ENCODE measurements at places on chromosomes 7 and 10.
A peak's percentile ranks its signal among the peaks of the same experiment; 100 is the strongest.

- DNase-seq, result no peak
Measured at GRCh38 chr10:3902054-3902808, 117.2 kb upstream of the KLF6 start.

DNA sequence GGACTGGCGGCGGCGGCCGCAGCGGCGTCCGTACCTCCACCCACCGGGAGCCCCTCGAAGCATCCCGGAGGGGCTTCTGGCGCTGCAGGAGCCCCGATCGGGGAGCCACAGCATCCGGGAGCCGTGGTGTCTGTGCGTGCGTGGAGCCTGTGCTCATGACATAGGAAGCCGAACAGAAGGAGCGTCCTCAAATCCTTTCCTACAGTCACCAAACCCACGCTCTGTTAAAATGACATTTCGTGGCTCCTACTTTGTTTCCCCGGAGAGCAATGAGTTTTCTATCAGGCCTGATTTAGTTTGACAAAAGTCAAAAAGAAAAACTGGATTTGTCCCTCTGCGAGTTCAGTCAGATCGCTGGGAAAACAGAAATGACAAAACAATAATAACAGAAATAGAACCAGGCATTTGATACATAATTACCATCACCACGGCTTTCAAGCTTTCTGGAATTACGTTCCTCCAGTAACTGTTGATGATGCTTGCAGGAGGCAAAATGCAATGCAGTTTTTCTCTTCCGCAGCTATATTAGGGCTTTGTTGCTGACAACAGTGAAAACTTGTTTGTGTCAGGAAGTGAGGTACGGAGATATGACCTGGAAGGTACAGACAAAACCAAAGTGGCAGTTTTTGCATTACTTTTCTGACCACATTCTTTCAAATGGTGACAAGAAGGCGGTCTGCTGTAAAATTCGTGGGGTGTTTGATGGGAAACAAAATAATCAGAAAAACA, 219.3 kb upstream of the MKLN1 start:
- peak; percentile 10 for DNase-seq

GRCh38 chr7:49692516-49692915, 80.9 kb upstream of the VWC2 start:
- DNase-seq, result no peak

DNA sequence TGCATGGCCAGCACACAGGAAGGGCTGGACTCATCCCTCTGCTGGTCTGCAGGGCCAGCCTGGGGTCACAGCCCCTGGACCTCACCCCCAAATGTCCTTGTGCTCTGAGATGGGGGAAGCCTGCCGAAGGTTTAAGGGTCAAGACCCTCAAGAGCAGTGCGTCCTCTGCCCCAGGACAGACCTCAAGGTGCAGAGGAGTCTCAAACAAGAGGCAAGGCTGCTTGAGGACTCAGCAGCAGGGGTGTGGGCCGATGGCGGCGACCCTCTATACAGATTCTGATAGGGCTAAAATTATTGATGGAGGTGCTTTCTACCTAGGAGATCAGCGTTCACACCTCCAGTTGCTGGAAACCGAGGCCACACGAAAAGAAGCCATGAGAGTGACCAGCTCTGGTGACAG, 80.7 kb downstream of the ZRANB1 start:
- DNase-seq, result no peak

GRCh38 chr10:119658274-119658673, 7.1 kb downstream of the BAG3 start:
- no peak for DNase-seq

GRCh38 chr7:100130608-100131453, 4.1 kb downstream of the MBLAC1 start:
- DNase-seq, result peak; percentile 75

DNA sequence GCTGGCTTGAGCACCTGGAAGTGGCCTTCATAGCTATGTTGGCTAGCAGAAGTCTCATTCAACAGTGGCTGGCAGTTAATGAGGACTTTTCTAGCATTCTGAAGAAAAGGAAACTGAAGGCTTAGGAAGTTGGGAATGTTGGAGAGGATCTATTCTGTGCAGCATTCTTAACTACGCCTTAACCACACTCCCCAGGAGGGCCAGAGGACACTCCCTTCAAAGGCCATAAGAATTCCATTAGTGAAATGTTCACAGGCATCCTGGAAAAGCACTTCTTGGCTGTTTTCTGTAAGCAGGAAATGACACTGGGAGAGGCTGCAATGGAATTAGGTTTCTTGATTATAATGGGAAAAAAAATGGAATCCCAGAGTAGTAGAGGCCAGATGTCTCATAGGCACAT, 188.9 kb downstream of the ARHGAP12 start:
- no peak for DNase-seq

DNA sequence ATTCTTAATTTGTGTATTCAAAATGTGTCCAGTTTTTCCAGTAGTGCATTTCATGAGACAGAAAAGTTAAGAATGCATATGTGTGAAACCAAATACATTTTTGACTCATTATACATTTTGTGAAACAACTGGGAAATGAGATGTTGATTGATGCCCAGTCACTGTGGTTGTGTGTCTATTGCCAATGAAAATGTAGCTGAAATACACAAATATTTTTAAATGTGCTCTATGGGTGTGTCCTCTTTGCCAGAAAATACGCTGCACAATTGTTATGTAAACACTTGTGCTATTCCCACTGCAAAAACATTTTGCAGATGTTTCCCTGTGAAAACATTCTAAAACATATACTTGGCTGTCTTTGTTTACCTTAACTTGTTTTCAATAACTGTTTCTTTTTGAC, 395.2 kb downstream of the TFEC start:
- DNase-seq, result no peak

DNA sequence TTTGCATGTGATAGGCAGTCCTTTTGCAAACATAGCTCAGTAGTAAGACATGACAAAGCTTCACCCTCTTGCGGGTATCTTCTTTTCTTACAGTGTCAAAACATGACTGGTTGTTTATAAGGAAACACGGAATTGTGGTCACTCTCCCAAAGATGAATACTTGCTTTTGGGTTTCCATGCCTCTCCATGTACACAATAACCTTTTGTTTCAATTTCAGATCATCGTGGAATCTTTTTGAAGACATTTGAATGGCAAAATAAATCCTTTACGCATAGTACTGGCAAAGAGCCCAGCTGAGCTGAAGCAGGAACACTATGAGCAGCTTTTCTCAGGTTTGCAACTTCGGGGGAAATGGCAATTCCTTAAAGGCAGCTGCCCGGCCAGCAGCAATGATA, 156.8 kb upstream of the FRMD4A start:
- peak; percentile 41 for DNase-seq

GRCh38 chr7:135745703-135746312, 2.8 kb downstream of the FAM180A start:
- DNase-seq, result no peak

GRCh38 chr7:159141660-159142059, 3.0 kb downstream of the VIPR2 start:
- DNase-seq, result no peak

- no peak for DNase-seq
Measured at GRCh38 chr7:142401951-142402350, 144.1 kb upstream of the PRSS58 start.

GRCh38 chr10:106863549-106863948, 301.0 kb downstream of the SORCS1 start:
- DNase-seq, result no peak

DNA sequence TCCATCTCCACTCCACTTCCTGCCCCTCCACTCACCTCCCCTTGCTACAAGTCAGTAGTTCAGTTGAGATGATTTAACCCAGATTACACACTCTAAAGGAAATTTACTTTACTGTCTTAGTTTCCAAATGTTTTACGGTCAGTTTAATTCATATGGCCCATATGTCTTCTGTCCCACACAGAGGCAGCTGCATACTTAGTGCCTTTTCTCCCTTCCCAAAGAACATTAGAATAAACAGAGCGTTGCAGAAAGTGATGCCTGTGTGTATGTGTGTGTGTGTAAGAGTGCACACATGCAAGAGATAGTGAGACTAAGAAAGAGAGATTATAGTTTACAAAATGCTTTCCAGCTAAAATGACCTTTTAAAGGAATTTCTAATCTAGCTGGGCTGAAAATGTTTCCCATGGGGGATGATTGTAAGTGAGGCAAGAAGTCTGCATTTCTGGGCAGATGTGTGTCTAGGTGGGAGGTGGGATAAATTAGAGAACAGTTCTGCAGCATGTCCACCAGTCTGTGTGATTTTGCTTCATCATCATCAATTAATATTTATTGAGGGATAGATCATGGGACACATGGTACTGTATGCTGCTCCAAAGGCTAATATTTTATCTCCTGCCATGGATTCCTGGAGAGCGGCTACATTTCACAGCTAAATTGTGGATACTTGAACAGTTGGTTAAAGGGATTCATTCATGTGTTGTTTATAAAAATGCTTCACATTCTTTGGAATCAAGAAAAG, 81.5 kb downstream of the NXPH1 start:
- DNase-seq, result no peak

DNA sequence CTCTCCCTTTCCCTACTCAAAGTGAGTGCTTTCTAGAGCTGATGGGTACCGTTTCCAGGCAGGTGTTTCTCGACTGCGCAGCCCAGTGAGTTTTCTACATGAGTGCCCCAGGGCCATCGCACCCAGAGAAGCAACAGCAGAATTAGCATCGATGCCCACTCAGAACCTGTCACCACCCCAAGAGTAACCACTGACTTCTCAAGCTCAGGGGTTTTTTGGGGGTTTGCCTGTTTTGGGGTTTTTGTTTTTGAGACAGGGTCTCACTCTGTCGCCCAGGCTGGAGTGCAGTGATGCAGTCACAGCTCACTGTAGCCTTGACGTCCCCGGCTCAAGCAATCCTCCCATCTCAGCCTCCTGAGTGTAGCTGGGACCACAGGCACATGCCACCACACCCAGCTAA, 25.7 kb downstream of the SNX8 start:
- no peak for DNase-seq

GRCh38 chr10:108352771-108353170, 1188.3 kb upstream of the SORCS1 start:
- no peak for DNase-seq

DNA sequence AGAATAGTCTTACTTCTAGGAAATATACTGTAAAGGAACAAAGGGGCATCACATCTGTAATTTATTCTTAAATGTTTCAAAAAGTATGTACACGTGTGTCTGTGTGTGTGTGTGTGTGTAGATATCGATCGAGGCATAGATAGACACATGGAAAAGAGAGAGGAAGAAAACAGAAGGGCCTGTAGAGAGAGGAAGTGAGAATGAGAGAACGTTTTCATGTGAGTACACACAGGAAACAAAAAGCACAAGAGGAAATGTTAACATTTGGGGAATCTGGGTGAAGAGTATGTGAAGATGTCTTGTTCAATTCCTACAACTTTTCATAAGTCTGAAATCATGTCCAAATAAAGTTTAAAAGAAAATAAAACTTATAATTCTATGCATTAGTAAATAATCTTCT, 286.5 kb upstream of the SORCS1 start:
- DNase-seq, result no peak

- DNase-seq, result no peak
Measured at GRCh38 chr10:96188421-96188820, 58.3 kb downstream of the ZNF518A start.

- DNase-seq, result peak; percentile 22
Measured at GRCh38 chr7:29319719-29320521, 125.3 kb downstream of the CHN2 start.

GRCh38 chr7:149471289-149471953, 10.6 kb upstream of the ZNF777 start:
- DNase-seq, result no peak

DNA sequence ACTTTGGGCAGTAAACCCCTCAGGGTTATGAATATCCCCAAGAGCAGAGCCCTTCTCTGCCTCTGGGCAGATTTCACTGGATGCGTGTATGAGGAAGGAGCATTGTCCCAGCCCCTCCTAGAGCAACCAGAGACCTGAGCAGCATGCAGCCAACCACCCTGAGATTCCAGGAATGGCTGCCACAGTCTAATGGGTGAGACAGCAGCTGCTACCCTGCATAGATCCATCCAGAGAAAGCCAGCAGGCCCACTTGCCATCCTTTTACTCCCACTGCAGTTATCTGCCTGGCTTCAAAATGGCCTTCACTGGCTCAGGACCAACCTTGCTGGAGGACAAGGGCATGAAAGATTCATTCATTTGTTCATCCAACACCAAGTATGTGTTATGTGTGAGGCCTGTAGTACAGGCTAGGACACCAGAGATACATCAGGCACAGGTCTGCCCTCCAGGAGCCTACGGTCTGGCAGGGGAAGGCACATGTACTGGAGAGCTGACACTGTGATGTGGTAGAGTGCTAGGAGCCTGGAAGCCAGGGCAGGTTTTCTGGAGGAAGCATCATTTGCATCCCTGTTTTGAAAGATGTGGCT, 26.2 kb upstream of the C10orf105 start:
- DNase-seq, result no peak

- DNase-seq, result peak; percentile 68
Measured at GRCh38 chr7:64946772-64947171, 43.7 kb downstream of the ZNF273 start.

GRCh38 chr10:60069311-60069710, 163.0 kb upstream of the CCDC6 start:
- DNase-seq, result no peak

GRCh38 chr10:110750931-110751330, 106.8 kb downstream of the RBM20 start:
- DNase-seq, result no peak

- peak; percentile 75 for DNase-seq
Measured at GRCh38 chr10:92591550-92592022, 1.3 kb upstream of the KIF11 start.

DNA sequence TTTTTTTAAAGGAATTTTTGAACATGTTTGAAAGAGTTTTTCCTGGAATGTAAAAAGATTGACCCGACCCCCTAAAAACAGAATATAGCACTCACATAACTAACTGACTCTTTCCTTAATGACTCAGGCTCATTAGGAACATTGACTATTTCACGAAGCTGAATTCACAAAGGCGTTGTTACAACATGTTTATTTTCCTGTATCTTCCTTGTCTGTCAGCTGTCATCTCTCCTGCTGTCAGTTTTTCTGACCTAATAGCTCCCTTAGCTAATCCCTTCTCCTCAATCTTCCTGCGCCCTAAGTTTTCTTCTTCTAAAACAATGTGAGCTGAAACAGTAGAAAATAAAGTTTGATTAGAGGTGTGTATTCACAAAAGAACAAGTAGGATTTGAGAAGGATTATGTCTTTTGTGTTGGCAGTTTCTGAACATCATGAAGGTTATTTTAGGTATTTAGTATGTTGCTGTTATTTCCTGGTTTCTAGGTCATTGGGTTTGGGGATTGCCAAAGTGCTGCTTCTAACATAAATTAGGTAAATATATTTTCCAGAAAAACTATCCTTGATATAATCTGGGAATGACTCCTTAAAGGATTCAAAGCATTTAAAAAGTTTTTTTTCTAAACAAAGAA, 4.6 kb upstream of the MDFIC start:
- DNase-seq, result no peak

GRCh38 chr7:100694098-100694745, at the start of gene GIGYF1:
GIGYF1 (minus strand) TSS chr7:100694250; CDS start chr7:100688238, 6,012 bp downstream.
- peak; percentile 78 for DNase-seq

GRCh38 chr10:17074541-17074847, 55.1 kb downstream of the CUBN start:
- no peak for DNase-seq

- DNase-seq, result peak; percentile 5
Measured at GRCh38 chr7:108875139-108875538, 305.5 kb downstream of the DNAJB9 start.

- no peak for DNase-seq
Measured at GRCh38 chr7:135670179-135670578, 7.9 kb downstream of the STMP1 start.

DNA sequence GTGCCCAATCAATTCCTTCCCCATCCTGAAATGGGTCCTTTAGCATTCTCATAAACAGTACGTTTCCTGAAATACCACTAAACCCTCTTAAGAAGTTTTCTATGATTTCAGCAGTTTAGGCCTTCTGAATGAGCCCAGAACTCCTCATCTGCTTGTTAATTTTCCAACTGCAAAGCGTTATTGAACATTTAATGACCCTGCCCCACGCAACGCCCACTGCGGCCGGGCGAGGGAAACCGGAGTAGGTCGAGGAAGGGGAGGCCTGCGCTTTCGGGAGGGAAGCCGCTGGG, 608 bp upstream of the UBN2 start:
- no peak for DNase-seq

Measured in NCI-H146 (cell line).